ENCODE measurements at places on chromosomes 3 and 15.
A peak's percentile ranks its signal among the peaks of the same experiment; 100 is the strongest.

GRCh38 chr3:126124896-126125295 lies 41.0 kb upstream of the SLC41A3 start:
- DNase-seq = no peak

DNA sequence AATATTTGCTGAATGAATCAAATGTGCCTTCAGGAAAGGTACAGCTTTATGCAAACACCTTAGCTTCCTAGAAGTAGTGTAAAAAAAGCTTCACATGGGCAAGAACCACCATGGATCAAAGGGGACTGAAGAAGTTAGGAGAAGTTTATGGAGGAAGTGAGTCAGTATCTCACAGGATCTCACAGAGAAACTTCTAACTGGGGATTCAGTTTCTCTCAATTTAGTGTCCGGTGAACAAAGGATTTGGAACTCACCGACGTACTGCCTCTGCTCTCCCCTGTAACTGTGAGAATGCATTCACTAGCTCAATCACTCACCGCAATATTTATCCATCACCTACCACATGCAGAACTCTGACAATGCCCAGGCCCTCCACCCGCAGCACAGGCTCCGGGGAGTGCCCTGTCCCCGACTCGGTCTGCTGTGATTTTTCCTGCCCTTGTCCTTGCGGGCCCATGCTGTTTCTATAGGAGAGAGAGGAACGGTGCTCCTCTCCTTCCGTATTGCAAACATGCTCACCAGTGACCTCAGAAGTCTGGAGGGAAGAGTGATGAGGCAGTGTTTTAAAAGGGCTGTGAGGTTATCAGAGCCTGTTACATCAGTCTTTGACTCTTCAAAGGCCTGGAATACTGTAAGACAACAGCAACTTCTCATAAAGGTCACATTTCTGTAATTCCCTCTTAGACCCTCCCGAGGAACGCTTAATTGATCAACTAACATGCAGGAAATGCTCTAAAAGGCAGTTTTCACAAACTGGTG lies 222.5 kb upstream of the ICE2 start:
- DNase-seq = no peak

DNA sequence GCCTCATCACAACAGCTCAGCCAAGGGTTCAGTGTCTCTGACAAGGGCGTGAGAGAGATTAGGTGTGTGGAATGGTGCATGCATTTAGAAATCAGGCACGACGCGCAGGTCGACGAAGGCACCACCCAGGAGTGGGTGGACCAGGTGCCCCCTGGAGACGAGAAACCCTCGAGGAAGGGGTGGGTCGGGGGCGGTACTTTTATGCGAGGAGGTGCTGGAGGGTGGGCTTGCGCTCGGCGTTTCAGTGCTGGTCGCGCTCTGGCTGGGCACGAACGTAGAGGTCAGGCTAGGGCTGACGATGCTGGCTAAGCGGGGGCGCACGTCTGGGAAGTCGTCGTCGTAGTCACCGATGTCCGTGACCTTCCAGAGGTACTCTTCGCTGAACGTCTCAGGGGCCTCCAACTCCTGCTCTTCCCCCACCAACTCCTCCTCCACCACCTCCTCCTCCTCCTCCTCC lies 393 bp downstream of the ERICH6 start:
- peak; percentile 48 for DNase-seq

- DNase-seq = no peak
Observed at GRCh38 chr3:17407576-17407975, 334.9 kb downstream of the TBC1D5 start.

DNA sequence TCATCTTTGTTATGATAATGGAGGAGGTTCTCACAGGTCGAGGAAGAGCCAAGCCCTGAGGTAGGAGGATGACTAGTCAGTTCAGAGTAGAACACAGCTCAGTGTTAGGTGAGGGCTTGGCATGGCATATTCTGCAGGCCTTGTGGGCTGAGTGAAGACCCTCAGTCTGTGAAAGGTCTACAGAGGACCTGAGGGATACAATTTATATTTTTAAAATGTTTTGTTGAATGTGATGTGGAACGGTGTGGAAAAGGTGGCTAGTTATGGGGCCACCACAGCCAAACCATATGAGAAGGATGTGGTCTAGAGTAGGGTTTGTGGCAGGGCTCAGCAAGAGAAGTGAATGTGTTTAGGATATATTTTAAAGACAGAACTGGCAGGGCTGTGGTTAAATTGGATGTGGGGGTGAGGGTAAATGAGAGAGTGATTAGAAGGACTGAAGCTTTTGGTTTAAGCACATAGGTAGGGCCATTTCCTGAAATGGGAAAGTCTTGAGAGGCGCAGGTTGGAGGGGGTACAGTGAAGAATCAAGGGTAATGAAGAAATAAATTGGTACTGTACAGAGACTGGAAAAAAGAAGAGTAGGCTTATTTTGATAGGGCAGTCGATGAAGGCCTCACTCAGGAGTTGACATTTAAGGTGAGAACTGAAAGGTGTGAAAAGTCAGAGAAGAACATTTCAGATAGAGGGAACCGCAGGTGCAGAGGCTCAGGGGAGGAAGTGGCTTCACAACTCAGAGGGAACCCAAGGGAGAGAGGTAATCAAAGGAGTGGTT lies 60.5 kb downstream of the SPTSSB start:
- peak; percentile 31 for DNase-seq

GRCh38 chr3:52779011-52779836 lies 1.8 kb downstream of the ITIH1 start:
- peak; percentile 75 for DNase-seq

DNA sequence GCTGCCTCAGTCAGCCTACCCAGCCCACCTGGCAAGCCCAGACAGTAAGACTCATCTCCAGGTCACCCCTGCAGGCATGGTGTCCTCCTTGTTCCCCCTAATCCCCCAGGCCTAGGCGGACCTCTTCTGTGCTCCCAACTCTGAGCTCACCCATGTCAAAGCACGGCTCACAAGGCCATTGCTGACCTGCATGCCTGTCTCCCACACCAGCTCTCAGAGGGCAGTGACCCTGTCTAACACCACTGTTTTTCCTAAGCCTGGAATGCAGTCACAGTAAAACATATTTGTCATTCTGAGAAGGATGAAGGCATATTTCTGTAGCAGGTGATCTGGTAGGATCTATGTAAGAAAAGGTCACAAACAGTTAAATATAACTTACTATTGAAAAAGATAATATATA lies 110.3 kb upstream of the HACD2 start:
- no peak for DNase-seq

DNA sequence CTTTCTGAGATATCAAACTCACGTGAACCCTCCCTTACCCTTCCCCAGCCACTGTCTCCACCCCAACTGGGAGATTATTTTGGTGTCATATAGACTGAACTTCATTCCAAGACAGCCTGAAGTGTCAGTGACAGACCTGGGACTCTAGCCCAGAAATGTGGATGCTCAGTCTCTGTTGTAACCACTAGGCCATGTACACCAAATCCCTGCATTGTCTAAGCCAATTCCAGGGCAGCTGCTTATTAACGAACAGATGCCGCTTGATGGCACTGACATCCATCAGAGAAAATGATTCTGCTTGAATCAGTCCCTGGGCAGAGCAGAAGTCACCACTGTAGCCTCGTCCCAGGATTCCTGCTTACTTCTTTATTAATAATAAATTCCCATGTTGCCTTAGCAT lies 305.5 kb downstream of the GRM7 start:
- DNase-seq = no peak

GRCh38 chr15:98292442-98293240 lies 332.1 kb downstream of the ARRDC4 start:
- DNase-seq = peak; percentile 64

DNA sequence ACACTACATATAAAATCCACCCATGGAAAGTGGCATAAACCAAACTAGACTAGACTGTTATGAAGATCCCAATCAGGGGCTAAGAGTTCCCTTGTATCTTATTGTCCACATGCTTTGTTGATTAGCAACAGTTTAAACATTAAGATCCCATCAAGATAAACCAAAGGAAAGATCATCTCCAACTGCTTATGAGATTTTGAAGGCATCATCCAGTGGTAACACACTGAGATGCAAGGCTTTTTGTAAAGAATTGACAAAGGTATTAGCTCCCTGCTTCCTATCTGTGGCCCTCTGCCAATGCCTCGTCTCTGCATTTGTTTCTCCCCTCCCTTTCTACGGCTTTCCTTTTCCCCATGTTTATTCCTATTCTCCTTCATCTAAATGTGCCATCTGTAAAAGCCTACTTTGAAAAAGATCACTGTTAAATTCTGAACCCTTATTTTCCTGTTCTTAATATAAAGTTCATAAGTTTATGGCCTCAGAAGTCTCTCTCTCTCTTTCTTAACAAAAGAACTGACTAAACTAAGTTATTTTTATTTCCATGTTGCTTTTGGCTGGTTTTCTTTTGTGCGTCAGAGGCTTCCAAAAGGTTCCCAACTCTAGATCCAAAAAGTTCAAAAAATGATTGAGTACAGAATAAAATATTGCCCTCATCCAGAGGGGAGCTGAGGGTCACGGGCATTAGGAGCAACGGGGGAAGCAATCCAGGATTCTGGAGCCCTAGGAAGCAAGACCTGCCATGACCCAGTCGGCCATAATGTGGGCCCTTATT lies 5.5 kb downstream of the PLD1 start:
- no peak for DNase-seq

DNA sequence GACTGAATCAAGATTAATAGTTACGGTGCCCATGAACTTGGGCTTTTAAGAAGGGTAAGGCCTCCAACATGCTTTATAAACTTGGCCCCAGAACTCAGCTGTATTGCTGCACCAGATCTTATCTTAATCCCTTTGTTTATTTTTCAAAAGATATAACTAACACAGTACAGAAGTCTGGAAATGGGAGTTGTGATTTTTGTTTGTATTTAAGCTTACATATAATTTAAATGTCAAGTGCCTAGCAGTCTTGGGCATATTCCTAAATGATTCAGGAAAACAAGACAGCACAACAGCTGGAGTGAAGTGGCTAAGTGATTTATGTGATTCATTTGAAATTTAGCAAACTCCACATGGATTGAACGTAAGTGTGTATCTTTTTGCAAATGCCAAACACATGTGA lies 56.2 kb downstream of the NBEAL2 start:
- DNase-seq = no peak

- no peak for DNase-seq
Observed at GRCh38 chr3:94024385-94024784, 4.0 kb downstream of the STX19 start.

- no peak for DNase-seq
Observed at GRCh38 chr3:47405820-47406761, 25.3 kb downstream of the PTPN23 start.

- DNase-seq = no peak
Observed at GRCh38 chr3:148381051-148381450, 316.7 kb upstream of the AGTR1 start.

DNA sequence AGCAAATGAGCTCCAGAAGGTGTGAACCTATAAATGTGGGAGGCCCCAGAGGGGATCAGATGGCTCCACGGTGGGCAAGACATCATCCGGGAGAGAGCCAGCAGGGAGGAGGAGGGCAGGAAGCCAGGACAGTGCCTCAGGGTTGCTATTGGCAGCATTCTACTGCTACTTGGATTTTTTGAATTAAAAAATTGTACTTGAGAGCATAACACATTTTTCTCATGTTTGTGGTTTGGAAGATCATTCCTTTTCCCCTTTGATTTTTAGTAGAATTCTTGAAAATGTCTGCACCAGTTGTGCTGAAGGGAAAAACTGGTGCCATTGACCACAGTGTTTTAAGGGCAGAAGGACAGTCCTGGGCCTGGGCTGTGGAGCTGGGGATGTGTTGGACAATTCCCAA lies 59.2 kb downstream of the LYZL4 start:
- DNase-seq = no peak

DNA sequence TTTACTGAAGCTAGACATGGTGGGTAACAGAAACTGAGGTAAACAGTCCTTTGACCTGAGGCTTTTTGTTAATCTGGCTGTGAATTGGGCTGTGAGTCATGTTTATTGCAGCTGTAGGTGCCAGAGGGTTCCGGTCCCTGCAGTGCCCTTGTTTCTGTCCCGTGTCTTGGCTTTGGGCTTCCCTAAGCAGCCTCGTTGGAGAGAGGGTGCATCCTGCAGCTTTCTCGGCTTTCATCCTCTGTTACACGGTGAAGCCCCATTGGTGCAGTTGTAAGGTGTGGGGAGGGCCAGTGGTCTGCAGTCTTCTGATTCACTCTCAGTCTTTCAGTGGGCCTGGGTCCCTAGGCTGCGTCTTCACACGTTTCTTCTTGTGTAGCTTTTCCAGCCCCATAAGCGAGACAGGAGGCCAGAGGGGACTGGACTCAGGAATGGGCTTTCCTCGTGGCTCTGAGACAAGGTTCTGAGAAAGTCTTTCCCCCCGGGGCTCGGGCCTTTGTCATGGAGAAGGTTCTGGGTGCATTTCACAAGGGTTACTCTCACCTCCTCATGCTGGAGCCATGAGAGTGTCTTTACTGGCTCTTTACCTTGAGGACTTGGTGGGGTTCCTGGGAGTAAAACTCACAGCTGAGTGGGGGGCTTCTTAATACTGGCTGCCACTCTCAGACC lies 33.1 kb downstream of the ASB7 start:
- no peak for DNase-seq

DNA sequence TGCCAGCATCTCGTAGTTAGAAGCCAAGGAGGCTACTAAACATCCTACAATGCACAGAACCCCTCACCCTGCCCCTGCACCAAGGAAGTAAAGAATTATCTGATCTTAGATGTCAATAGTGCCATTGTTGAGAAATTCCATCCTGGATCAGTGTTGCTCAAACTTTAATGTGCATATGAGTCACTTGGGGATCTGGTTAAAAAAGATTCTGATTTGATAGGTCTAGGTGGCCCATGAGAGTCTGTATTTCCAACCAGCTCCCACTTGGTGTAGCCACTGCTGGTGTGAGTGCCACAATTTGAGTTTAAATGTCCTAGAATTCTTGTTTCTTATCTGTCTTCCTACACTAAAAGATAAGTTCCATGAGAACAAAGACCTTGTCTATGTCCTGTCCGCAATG lies 43.7 kb downstream of the TMEM45A start:
- no peak for DNase-seq

- no peak for DNase-seq
Observed at GRCh38 chr3:177338697-177339219, 141.5 kb upstream of the TBL1XR1 start.

DNA sequence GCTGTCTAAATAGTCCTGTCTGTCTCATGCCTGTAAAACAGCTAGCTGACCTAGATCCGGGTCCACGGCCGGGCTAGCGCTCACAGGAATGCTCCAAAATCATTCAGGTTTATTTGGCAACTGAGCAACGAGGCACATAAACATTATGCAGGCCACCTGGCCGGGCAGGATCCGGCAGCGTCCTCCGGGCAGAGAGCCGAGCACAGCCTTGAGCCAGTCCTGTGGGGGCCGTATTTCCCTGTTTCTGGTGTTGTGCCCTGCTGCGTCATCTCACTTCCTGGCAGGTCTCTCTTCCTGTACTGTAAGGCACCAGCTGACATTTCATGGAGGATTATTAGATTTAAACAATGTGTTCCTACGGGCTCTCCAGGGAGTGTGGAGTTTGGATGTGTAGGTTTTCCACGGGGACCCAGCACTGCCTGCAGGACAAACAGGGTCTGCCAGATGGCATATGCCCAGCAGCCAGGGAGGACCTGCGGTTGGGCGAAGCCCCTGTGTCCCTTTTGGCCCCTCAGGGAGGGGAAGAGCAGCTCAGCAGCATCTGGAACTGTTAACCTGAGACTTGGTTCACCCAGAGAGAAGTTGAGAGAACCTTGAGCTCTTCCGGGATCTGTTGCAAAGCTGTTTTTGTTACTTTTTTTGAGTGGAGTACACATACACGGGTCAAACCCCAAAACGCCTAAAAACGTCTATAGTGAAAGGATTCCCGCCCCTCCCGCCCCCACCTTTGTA lies 16.6 kb upstream of the LRRK1 start:
- no peak for DNase-seq
